Activated CD8-positive, alpha-beta T cell treated with anti-CD3 and anti-CD28 coated beads for 36 hours (primary cell): ENCODE measurements at places on chromosomes 5 and 9. TPM values are rescaled to one million over a fixed set of nuclear protein-coding genes. Genes with fewer than 3 reads are reported as not detected.
A peak's percentile ranks its signal among the peaks of the same experiment; 100 is the strongest.

DNA sequence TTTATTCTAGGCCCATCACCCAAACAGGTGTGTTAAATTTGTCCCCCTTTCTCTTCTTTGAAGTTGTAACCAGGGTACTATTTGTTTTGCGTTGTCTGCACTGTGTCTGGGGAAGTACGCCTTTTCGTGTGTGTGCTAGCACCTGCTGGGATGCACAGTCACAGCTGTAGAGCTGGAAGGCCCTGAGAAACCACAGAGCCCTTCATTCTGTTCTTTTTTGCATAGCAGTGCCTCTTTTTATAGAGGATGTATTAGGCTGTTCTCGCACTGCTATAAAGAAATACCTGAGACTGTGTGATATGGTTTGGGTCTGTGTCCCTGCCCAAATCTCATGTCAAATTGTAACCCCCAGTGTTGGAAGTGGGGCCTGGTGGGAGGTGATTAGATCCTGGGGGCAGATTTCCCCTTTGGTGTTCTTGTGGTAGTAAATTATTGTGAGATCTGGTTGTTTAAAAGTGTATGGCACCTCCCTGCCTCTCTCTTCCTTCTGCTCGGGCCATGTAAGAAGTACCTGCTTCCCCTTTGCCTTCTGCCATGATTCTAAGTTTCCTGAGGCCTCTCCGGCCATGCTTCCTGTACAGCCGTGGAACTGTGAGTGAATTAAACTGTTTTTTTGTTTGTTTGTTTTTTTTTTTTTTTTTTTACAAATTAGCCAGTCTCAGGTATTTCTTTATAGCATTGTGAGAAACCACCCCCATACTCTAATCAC lies 14.0 kb downstream of the SEC61B start:
- H3K27ac ChIP-seq = peak overlapping the region; percentile 80
- H3K36me3 ChIP-seq = peaks cover 20% of the 10 kb centered on the region
- no peaks in the 10 kb centered on the region for H3K27me3 ChIP-seq
- peaks cover 24% of the 10 kb centered on the region for H3K4me1 ChIP-seq
- H3K4me3 ChIP-seq = no peak overlapping the region

GRCh38 chr9:137816531-137817235 lies 60.9 kb upstream of the CACNA1B start:
- H3K4me1 ChIP-seq = peaks cover 2% of the 10 kb centered on the region
- peaks cover 42% of the 10 kb centered on the region for H3K36me3 ChIP-seq
- H3K4me3 ChIP-seq = no peak overlapping the region

DNA sequence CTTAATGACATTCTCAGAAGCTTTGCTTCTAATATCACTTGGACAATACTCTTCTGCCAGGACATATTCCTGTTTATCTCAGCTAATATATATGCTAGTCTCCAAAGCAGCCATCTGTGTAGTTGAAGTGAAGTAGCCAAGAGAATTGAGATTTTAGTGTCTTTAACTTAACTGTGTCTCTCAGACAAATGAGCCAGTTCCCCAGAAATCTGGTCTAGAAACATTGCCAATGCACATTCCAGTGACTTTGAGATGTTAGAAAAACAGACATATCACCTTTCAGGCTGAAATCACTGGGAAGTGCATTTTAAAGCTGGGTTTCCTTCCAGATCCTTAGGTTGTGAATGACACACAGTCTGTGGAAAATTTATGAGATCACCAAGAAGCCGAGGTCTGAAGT lies 114.6 kb downstream of the MTX3 start:
- H3K27ac ChIP-seq = no peak overlapping the region
- no peak for DNase-seq
- peaks cover 1% of the 10 kb centered on the region for H3K27me3 ChIP-seq
- H3K4me1 ChIP-seq = no peaks in the 10 kb centered on the region

DNA sequence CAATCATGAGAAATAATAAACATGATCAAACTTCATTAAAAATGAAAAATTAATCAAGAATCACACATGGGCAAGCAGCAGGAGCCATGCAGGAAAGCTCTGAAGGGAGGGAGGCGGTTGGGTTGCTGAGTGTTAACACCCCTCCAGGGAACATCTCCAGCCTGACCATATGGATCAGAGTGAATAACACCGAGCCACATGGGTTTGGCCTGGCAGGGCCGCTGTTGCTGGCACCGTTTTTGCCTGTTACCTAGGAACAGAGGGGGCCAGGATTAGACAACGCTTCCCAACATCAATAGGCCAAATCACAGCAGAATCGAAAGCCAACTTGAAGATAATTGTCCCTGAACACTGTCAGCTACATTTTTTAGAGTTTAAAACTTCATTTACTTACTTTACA lies 160.2 kb downstream of the DENND1A start:
- no peak overlapping the region for H3K4me3 ChIP-seq
- no peak overlapping the region for H3K27ac ChIP-seq

DNA sequence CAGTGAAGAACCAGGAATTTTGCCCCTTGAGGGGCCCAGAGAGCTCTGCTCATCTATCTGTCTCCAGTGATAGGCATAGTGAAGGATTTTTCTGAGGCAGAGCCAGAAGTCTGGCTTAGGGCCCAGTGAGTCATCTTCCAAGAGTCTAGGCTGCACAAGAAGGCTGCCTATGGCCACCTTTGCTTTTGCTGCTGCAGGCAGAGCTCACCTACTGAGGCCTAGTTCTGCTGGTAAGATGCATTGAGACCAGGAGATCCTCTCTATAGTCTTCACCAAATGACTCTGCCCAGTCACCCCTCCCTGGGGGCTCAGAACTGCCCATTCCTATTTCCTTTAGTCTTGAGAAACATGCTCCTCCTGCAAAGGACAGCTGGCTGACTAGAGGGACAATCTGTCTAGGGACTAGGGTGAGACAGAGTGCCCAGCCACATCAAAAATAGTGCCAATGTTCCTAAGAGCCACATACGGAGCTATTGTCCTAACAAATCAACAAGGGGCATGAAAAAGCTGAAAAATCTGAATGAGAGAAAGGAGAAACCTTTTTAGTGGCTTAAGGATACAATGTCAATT lies 40.3 kb upstream of the CDKN2AIPNL start:
- H3K27ac ChIP-seq = no peak overlapping the region
- H3K4me3 ChIP-seq = no peak overlapping the region
- H3K36me3 ChIP-seq = no peaks in the 10 kb centered on the region
- H3K4me1 ChIP-seq = peaks cover 4% of the 10 kb centered on the region
- no peaks in the 10 kb centered on the region for H3K27me3 ChIP-seq
- no peak for DNase-seq

Gene SLC44A1
- total RNA-seq = 8.3 TPM

Gene IL13
- total RNA-seq = 4.8 TPM
